ENCODE measurements at places on chromosomes 7 and 10.

GRCh38 chr10:97648562-97649404 is 8.3 kb downstream of the PI4K2A start:
- DNase-seq, result no peak

- DNase-seq, result no peak
Observed at GRCh38 chr7:390761-391410, 100.9 kb downstream of the FOXL3 start.

- no peak for DNase-seq
Observed at GRCh38 chr7:11203683-11204082, 230.0 kb downstream of the PHF14 start.

DNA sequence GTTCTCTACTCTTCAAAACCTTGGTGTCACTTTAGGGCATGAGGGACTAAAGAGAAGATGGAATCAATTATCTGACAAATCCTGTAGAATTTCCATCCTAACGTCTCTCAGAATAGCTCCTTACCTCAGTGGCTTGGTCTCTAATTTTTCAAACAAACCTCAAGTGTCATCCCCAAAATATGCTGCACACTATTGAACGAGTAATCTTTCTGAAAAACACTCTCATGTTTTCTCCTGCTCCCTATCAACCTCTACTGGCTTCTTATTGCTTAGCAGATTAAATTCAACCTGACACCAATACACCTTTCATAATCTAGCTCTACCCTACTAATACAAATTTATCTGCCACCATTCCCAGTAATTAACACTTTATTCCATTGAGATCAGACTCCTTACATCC is 8.5 kb downstream of the CNOT4 start:
- no peak for DNase-seq

DNA sequence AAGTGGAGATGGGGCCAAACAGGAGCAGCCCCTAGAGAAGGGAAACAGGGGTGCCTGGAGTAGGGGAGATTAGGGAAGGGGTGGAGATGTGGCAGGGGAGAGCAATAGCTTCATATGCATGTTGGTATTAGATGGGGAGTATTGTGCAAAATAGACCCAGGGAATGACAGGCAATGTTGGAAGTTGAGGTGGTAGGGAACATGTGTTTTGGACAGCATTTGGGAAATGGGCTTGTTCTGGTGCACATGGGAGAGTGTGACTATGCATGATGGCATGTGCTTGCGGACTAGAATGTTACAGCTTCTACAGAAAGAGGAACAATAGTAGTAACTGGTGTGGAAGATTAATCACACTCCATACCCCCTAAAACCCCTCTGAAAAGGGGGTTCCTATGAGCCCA is 10.4 kb downstream of the PAX2 start:
- no peak for DNase-seq

- peak; percentile 79 for DNase-seq
Observed at GRCh38 chr7:132030086-132030568, 473.7 kb upstream of the PODXL start.

DNA sequence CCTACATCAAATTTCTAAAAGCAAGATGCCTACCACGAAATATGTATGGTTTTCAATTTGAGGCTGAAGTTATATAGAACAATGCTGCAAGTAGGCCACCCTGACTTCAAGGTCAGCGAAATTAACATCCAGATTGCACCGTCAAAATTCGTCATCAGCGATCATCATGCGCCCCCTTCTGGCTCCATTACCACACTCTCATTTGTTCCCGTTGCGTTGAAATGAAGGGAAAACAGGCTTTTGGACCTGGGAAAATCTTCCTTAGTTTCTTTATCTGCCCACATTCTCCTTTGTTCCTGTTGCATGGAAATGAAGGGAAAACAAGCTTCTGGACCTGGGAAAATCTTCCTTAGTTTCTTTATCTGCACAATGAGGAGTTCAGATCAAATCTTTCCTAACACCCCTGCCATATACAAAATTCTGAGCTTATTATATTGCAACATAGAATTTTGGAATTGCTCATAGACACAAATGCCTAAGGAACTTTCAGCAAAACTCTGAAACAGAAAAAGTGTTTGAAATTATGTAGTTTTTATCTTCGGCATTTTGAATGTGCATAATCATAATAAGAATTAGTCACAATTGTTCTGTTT is 98.2 kb upstream of the PRKCQ start:
- DNase-seq, result peak; percentile 72

- no peak for DNase-seq
Observed at GRCh38 chr10:124739986-124740368, 4.2 kb downstream of the FAM53B start.

- no peak for DNase-seq
Observed at GRCh38 chr10:122033224-122033926, 44.4 kb downstream of the TACC2 start.

- DNase-seq, result no peak
Observed at GRCh38 chr7:93016681-93017381, 100.9 kb downstream of the SAMD9 start.

DNA sequence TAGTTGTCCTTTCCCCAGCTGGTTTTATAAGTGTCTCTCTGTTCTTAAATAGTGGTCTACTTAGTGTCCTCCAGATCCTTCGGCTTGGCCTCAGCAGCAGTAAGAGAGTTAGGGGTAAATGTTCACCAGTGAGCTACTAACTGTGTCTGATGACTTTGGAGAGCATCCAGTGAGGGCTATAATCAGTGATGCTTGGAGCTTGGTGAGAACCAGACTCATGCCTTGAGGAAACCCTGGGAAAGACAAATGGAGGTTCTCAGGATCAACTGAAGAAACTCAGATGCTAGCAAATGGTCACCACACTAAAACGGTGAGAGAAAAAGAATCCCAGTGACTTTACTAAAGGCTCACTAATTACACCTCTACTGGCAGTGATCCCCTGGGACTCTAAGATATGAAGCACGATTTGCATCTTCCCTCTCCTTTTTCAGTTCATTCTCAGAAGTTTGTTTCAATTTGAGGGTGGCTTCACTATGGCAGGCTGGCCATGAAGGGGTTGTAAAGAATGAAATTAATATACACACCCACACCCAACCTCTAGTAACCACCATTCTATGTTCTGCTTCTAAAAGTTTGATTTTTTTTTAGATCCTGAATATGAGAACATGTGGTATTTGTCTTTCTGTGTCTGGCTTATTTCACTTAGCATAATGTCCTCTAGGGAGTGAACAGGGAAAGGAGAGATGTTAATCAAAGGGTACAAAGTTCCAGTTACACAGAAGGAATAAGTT is 177.9 kb downstream of the PDE1C start:
- no peak for DNase-seq

DNA sequence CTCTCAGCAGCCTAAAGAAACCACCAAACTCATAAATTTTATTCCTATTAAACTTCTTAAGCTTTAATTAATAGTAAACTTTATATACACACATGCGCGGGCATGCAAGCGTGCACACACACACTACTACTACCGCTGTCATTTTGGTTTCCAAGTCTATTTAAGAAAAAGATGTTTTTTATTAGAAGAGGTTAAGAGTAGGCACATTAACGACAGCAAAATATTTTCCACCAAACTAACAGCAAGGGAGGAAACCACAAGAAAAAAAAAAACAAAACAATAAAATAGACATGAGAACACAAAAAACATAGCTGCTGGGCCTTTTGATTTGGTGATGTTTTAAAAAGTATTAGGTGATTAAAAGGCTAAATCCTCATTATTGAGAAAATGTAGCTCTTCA is 28.6 kb downstream of the RTKN2 start:
- no peak for DNase-seq

- DNase-seq, result no peak
Observed at GRCh38 chr10:52313256-52313932, 687 bp upstream of the DKK1 start.

- no peak for DNase-seq
Observed at GRCh38 chr7:151630851-151631569, 111.3 kb upstream of the RHEB start.

DNA sequence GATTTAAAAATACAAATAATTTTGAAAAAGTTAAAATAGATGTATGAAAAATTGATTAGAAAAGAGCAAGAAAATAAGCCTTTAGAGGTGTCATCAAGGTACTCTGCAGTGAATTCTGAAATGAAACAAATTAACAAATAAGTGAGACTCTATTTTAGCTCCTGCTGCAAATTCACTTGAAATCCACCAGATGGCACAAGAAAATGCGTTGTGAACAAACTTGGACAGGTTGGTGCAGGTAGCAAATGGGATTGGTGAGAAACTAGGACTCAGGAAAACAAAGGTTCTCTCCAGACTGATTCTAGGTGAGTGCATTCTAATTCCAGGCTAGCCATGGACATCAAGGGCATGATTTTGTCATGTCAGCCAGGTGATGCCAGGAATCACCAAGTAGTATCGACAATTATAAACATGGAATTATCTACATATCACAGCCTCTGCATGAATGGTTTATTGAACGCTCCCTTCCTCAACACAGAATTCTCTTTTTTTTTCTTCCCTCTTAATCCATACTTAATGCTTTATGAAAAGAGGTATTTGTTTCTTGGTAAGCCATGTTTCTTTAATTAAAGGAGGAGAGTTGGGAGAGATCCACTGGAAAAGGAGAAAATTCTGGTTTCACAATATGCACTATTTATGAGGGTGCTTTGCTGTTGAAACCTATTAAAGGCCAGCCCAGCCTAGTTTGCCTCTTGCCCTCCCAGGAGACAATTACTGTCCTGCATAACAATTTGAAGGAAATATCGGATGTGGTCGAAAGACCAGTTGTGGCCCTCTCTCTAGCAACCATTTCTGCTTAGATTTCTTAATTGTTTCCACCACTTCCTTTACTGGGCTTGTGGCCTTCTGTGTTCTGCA is 118.1 kb downstream of the ZNF365 start:
- no peak for DNase-seq

DNA sequence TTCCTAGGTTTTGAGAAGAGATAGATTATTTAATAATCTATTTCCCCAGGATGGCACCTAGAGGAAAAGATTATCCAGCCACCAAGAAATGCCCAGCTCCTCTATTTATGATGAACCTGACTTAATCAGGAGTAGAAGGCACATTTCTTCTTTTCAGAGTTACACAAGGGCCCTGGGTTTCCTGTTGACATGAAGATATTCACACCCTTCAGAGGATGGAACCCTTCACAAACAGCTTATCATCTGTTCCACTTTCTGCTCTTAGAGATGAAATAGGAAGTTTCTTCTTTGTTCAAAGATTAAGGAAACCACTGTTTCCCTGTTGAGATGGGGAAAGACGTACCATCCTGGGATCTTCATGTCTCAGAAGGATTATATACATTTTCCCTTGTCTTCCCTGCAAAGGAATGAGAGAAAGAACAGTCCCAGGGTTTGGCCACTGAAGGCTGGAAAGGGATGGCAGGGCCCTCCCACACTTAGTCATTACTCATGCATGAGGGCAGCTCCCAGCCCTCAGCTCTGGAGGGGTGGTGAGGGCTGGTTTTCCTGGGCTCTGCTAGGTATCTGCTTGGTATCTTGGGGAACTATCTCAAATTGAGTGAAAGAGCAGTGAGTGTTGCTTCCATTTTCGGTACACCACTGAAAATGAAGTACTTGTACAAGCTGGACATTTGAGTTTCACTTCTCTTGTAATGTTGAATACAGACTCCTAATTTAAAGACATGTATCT is 64.0 kb downstream of the MTPAP start:
- no peak for DNase-seq

GRCh38 chr7:5139998-5140397 is 50.0 kb upstream of the WIPI2 start:
- DNase-seq, result peak; percentile 53

- no peak for DNase-seq
Observed at GRCh38 chr10:74086317-74086716, 64.3 kb downstream of the AP3M1 start.

DNA sequence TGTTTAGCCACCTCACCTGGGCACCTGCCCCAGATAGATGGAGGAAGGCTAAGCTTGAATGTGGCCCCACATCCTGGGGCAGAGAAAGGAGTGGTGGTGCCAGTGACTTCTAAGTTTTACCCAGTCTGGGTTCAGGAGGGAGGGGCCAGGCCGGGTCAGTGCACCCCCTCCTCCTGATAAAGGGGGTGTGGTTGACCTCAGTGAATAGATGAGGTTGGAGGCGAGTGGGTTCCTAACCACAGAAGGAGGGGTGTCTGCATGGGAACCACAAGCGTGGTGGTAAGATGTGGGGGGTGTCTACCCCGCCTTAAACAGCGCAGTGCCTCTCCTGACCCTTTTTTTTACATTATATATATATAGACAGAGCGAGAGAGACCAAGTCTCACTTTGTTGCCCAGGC is 105.3 kb upstream of the KCTD7 start:
- DNase-seq, result no peak

- DNase-seq, result peak; percentile 73
Observed at GRCh38 chr7:1810961-1811849, 141.1 kb downstream of the ELFN1 start.

GRCh38 chr10:49606981-49607535 is 3.1 kb upstream of the SLC18A3 start:
- DNase-seq, result peak; percentile 74

DNA sequence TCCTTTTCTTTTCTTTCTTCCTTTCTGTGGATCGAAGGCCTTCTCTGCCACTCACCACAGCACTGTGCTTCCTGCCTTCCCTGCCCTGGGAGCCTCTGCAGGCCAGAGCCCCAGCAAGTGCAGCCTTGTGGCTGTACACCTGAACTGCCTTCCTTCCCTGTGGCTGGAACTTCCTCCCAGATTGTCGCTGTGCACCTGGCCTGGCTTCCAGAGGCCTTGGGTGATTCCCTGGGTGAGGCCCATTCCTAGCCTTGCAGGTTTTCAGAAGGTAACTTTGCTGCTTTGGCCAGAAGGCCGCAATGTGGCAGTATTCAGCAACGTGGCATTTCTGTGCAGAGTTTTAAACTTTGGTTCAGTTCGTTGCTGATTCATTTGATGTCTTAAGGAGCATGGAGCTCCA is 50.1 kb upstream of the RASGEF1A start:
- no peak for DNase-seq

GRCh38 chr10:28685717-28686116 is 8.4 kb downstream of the BAMBI start:
- no peak for DNase-seq

- no peak for DNase-seq
Observed at GRCh38 chr7:82600531-82600930, 157.0 kb upstream of the CACNA2D1 start.

DNA sequence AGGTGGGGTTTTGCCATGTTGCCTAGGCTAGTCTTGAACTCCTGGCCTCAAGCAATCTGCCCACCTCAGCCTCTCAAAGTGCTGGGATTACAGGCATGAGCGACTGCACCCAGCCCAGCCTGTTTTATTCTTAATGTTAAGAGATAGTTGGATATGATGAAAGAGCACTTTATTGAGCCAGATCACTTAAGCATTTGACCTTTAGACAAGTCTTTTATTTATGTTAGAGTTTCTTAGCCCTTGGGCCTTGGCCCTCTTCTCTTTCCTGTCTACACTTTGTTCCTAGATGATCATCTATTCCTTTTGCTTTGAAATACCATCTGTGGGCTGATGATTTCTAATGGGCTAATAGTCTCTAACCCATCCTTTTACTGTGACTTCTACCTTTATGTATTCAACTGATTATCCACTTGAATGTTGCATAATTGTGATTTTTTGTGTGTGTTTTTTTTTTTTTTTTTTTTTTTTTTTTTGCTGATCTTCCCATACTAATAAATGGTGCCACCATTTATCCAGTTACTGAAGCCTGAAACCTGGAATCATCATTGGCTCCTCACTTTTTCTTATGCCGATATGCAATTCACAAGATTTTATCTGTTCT is 34.8 kb downstream of the BTRC start:
- no peak for DNase-seq

Data from testis (tissue), 5 donors.